ENCODE measurements at places on chromosomes 7 and 10. TPM values are rescaled to one million over a fixed set of nuclear protein-coding genes. Genes with fewer than 3 reads are reported as not detected.

DNA sequence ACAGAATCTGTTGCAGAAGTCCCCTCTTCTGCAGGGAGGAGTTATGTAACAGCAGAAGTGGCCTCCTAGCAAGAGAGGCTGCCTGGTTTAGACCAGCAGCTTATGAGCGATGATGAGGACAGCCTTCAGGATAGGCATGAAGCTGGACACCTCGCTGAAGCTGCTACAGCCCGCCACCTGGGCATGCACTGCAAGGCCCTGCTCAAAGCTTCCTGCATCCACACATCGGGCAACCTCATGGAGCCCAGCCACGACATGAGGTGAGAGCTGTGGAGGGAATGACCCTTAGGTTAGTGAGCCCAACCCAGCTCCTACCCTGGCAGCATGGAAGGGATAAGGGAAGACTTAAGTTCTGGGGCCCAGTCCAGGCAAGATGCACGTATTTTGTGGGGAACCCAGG lies 24.7 kb downstream of the WNT8B start:
- no peak for DNase-seq
- H3K4me1 ChIP-seq: no peaks in the 10 kb centered on the region
- no peak overlapping the region for H3K4me3 ChIP-seq
- no peaks in the 10 kb centered on the region for H3K36me3 ChIP-seq
- no peak overlapping the region for H3K27ac ChIP-seq
- H3K27me3 ChIP-seq: peaks cover 21% of the 10 kb centered on the region

DNA sequence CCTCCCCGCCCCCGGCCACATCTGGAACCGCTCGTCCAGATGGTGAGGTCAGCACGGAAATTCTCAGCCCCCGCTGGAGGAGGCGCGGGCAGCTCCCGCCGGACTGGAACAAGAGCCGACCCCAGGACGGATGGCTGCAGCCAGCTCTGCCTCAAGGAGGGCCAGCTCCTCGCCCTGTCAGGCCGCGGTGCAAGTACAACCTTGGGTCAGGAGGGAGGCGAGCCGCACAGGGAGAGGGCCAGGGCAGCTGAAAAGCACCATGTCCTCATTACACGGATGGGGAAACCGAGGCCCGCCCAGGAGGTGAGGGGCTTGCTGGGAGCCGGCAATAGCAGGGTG lies 3.8 kb upstream of the GRIFIN start:
- H3K4me1 ChIP-seq: peaks cover 13% of the 10 kb centered on the region
- no peak for DNase-seq
- no peaks in the 10 kb centered on the region for H3K27me3 ChIP-seq
- no peaks in the 10 kb centered on the region for H3K36me3 ChIP-seq
- no peak overlapping the region for H3K27ac ChIP-seq
- no peak overlapping the region for H3K4me3 ChIP-seq

DNA sequence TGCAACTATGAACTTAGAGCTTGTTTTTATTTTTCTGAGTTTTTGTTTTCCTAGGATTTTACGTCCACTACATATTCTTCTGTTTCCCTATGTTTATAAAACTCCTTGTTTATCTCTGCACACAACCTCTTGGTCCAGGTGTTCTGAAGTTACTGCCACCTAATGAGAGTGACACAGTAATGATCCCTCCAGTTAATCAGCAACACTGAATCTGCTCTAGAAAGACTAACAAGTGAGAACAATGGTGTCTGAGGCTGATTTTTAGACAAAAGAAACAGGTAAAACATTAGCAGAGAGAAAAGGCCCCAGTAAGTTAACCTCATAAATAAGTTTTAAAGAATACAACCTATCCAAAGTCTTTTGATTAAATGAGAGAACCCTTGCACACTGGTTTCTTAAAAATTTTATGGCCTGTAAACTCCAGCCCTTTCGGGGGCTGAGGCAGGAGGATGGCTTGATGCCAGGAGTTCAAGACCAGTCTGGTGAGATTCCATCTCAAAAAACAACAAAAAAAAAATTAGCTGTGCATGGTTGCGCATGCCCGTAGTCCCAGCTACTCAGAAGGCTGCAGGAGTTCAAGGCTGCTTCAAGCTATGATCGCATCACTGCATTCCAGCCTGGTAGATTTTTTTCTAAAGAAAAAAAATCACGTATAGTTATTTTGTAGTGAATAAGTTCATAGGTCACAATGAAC lies 397.6 kb downstream of the MAGI2 start:
- no peaks in the 10 kb centered on the region for H3K4me1 ChIP-seq
- H3K4me3 ChIP-seq: no peak overlapping the region
- H3K36me3 ChIP-seq: no peaks in the 10 kb centered on the region
- H3K27ac ChIP-seq: no peak overlapping the region
- no peaks in the 10 kb centered on the region for H3K27me3 ChIP-seq

DNA sequence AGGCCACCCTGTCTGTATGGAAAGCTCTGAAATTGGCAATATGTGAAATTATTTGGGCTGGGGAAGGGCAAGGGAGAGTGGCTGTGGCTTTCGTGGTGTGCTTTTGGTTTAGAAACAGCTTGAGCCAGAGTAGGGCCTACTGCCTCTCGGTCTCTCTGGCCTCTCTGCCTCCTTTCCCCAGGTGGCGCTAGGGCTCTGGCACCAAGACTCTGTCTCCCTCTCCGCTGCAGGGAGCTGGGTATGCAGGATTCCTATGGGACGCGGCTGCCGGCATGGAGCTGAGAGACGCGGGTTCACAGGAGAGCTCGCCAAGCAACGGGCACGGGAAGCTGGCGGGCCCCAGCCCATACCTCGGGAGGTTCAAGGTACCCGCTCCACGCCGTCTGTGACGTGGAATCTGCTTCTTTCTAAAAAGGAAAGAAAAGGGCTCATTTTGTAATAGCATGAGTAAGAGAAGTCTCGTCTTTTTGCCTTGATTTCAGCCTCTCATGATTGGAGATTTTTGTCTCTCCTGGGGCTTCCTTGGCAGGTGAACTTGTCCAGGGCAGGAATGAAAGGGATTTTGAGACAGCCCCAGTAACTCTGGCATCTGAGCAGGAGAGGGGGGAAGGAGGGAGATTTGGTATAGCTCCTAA lies 105.1 kb upstream of the ANLN start:
- H3K4me1 ChIP-seq: peaks cover 18% of the 10 kb centered on the region
- H3K27me3 ChIP-seq: no peaks in the 10 kb centered on the region
- DNase-seq: no peak
- no peak overlapping the region for H3K27ac ChIP-seq

- H3K27ac ChIP-seq: no peak overlapping the region
- H3K27me3 ChIP-seq: peaks cover 38% of the 10 kb centered on the region
- H3K4me1 ChIP-seq: no peaks in the 10 kb centered on the region
- no peaks in the 10 kb centered on the region for H3K36me3 ChIP-seq
- H3K4me3 ChIP-seq: no peak overlapping the region
- DNase-seq: no peak
Observed at GRCh38 chr7:491292-491957, 28.2 kb downstream of the PDGFA start.

GRCh38 chr7:19001854-19002253 lies 115.6 kb downstream of the TWIST1 start:
- H3K4me3 ChIP-seq: no peak overlapping the region
- no peak for DNase-seq
- peaks cover 13% of the 10 kb centered on the region for H3K4me1 ChIP-seq

GRCh38 chr10:3090388-3090787 lies 23.0 kb downstream of the PFKP start:
- no peaks in the 10 kb centered on the region for H3K27me3 ChIP-seq
- no peak for DNase-seq
- peaks cover 4% of the 10 kb centered on the region for H3K36me3 ChIP-seq
- H3K4me3 ChIP-seq: no peak overlapping the region

- peaks cover 53% of the 10 kb centered on the region for H3K4me1 ChIP-seq
- no peak overlapping the region for H3K4me3 ChIP-seq
Observed at GRCh38 chr7:66146701-66147100, 32.1 kb downstream of the CRCP start.

Gene COBL
- not detected for total RNA-seq

Gene PRPS1L1
- total RNA-seq: not detected

Gene PDZD7
- not detected for total RNA-seq

Gene SYPL1
- 59.7 TPM for total RNA-seq

Gene MMRN2
- total RNA-seq: 7.3 TPM

Gene SFTPA1
- total RNA-seq: not detected

Gene PNLIPRP2
- not detected for total RNA-seq

Gene AGAP5
- 3.9 TPM for total RNA-seq

Gene TAS2R4
- total RNA-seq: 0.32 TPM

Gene GBX1
- not detected for total RNA-seq

All from GM23248 (cell line).